ENCODE measurements at places on chromosomes 6 and 20.

- no peak for DNase-seq
These were observed 22.2 kb upstream of the MYL9 start for GRCh38 chr20:36519012-36519719.

- no peak for DNase-seq
These were observed 85.7 kb upstream of the FOXC1 start for GRCh38 chr6:1524040-1524480.

GRCh38 chr6:153027480-153027879 is 25.0 kb upstream of the MTRF1L start:
- no peak for DNase-seq

DNA sequence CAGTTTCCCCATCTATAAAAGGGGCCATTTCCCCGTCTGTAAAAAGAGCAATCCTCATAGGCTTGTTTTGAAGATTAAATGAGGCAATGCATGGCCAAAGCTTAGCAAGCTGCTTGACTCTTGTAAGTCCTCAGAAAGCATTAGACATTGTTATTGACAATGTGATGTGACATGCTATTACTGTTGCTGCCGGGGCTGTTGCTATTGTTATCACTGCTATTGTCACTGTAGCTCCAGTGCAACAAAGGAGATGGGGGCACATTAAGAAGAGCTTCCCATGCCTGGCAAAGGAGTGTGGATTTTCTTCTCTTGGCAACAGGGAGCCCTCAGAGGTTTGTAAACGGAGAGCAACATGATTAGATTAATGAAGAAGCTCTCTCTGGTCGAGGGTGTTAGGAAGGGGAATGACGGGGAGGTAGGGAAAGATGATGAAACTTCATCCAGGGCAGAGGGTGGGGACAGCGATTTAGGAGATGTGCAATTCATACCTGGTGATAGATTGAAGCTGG is 33.1 kb upstream of the FAM83D start:
- DNase-seq = no peak

- DNase-seq = no peak
These were observed 149.9 kb upstream of the AFDN start for GRCh38 chr6:167676666-167677421.

- no peak for DNase-seq
These were observed 243.6 kb downstream of the TFAP2B start for GRCh38 chr6:51062166-51062722.
